Effector CD8-positive, alpha-beta T cell (primary cell): ENCODE measurements at places on chromosomes 7 and 10.

DNA sequence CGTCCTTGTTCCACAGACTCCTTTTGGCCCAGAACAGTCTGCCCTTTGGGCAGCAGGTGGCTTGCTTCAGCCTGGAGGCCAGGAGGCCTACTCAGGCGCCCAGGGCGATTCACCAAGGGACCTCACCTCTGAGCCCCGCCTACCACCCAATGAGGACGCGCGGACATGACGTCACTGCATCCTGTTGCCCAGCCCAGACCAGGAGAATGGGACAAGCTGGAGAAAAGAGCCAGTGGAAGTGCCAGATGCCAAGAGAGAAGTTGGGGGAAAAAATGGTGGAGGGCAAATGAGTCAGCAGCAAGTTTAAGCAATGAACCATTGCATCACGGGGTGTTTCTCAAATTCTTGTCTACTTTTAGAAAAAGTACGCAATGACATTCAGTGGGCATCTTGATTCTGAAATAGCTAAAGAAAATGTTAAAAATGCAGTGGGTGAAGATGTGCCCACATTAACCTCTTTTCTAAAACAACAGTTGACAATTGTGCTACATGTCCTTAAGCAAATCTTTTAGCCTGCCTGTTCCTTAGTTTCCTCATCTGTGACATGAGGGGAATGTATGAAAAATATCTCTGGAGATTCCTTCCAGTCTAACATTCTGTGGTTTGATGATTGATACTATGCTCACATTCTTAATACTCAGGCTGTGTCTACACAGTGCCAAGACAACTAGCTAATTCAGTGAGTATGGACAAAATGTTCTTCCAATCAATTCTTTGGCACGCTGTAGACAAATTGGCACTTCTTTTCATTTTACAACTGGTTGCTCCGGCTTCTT, 23.9 kb upstream of the LEP start:
- DNase-seq, result no peak

GRCh38 chr7:120703585-120704240, 154.2 kb downstream of the TSPAN12 start:
- DNase-seq, result no peak

DNA sequence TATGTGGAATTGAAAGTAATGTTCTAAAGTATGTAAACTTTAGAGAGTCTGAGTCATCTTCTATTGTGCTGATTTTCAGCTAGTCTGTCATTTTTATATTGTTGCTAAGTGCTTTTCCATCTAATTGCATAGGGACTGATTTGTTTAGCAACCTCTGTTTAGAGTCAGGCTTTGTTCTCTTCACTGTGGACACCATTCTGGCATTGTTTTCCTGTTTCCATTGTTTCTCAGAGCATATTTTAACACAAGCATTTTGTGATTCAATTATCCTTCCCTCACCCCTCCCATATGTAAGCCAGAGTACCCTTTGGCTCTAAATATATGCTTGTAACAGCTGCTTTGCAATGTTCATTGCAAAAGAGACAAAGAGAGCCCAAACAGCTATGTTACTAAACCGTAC, 748.4 kb upstream of the PHF14 start:
- DNase-seq, result no peak

DNA sequence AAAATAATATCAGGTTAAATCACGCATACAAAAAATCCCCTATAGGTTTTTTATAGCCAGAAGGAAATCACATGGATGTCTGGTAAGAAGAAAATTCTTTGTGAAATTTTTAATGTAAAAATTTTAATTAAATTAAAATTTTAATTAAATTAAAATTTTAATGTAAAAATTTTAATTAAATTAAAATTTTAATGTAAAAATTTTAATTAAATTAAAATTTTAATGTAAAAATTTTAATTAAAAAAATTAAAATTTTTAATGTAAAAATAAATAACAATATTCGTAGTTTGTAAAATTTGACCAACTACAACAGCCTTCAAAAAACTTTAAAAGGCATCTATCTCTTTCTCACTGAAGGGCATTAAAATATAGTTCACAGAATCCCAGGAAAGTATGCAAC, 61.5 kb downstream of the CTTNBP2 start:
- no peak for DNase-seq

DNA sequence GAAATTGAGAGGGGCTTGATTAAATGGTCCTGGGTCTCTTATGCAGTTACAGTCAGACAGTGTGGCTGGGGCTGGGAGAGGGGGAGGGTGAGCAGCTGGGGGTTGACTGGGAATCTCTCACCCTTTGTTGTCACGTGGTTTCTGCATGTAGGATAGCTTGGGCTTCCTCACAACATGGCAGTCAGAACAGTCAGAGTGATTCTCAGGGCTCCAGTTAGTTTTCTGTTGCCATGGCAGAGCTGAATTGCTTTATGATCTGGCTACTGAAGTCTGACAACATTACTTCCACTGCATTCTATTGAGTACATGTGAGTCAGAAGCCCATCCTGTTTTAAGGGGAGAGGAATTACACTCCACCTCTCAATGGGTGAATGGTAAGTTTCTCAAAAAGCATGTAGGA, 102.7 kb downstream of the WDR11 start:
- DNase-seq, result no peak

DNA sequence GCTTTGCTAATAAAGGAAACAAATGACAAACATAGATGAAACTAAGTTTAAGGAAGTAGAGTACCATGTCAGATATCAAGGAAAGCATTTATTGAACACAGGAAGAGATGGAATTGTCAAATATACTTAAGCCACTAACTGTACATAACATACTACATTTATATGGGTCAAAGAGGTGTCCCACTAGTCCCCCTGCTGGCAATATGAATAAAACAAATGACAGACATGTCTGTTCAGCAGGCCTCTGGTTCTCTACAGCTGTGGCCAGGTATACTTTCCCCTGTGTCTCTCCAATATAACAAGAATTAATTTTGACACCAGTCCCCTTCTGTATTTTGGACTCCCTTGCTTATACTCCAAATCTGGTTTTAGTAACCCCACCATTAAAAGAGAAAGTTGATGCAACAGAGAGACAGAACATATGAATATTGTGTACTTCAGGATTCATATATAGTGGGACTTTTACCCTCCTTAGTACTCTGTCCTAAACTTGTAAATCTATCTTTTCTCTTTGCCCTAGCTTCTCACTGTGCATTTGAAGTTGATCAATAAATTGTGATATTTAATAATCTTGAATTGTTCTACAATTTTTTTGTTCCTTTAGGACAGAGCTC, 42.9 kb downstream of the CD36 start:
- DNase-seq, result no peak

DNA sequence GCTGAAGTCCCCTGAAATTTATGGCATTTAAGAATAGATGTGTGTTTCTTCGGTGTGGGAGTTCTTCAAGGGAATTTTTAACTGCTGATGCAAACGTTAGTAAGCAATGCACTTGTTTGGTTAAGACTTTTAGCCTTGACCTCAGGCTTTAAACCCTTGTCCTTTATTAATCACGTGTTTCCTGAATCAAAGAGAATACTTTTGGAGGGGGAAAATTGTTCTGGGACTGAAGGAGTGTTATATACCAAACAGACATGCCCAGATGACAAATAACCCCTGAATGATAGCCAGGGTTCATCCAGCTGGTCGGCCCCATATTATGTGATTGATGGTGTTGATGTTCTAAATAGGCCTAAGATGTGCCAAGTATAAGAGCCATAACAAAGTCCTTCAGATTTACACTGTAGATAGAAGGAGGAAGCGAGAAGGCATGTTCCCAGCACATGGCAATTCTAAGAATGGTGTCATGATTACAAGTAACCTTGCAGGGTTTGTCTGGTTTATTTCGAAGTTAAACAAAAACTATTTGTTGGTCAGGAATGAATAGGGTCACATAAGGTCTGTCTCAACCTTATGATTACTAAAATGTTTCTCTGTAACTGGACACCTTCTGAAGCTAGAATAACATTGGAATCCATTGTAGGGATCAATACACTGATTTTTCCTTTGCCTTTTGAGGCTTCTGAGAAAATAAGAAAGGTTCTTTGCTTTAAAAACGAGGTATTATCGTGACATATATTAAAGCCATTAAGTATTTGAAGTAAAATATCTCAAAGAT, 124.2 kb upstream of the SEM1 start:
- no peak for DNase-seq

DNA sequence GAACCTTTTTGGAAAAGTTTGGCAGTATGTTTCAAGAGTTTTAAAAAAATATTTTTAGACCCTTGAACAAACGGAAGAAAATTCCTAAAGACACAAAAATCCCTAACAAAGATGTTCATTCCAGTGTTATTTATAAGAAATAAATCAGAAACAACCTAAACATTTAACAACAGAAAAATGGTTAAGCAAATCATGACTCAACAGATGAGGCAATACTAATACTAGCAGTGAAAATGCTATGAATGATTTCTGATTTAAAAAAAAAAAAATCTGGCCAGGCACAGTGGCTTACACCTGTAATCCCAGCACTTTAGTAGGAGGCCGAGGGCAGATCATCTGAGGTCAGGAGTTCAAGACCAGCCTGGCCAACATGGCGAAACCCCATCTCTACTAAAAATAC, 61.0 kb downstream of the ARHGAP12 start:
- DNase-seq, result no peak

DNA sequence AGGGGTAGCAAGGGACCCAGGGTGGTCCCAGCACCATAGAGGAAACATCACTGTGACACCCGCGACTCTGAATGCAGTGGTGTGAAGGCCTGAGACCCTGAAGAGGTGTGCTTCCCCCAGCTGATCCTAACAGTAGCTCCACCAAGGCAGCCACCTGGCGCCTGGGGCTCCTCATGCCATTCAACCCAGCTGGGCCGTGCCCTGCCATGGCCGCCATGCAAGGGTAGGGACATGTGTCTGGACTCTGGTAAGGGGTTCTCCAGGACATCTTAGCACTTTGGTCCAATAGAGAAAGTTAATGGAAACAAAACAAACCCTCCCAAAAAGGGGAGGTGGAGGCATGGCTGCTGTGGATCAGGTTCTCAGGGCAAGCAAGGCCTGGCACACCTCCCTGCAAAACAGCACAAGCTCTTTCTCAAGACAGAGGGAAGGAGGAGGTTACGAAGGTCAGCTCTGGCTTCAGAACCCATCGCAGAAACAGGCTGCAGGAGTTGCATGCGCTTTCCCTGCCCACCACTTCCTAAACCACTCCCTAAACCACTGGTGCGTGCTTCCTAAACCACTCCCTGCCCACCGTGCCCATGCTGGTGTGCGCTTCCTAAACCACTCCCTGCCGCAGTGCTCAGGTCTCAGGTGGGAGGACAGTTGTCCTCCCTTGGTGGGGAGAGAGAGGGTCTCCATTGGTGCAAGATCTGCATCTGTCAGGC, 108.7 kb downstream of the LARP4B start:
- no peak for DNase-seq

GRCh38 chr10:12902135-12902572, 99.4 kb downstream of the CCDC3 start:
- DNase-seq, result peak; percentile 18

GRCh38 chr10:113965077-113965476, 78.6 kb upstream of the ADRB1 start:
- no peak for DNase-seq

DNA sequence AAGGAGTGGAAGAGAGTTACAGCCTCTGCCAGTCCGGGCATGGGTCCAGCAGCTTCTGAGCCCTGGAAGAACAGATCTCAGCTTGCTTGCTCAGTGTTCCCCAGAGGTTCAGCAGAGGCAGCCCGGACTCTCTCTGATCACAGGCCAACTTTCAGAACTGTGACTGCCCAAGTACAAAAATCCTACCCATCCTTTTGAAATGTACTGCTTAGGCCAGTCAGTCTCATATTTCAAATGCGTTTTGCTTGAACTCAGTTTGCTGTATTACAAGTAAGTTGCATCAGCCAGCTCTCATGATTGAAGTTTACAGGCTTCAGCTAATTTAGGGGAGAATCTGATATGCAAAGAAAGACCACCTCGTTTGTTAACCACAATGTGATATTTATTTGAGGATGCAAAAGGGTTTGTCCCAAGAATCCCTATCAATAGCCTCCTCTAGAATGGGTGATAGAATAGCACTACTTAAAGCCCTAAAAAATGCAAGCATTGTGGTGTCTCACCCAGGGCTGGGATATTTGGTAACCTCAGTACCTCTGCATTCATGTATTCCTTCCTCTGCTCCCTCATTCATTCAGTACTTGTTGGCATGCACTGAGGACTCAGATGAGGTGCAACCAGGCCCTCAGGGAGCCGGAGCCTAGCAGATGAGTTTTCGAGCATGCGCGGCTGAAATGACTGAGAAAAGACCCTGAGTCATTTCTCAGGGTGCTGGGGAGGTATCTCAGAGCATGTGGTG, 7.0 kb downstream of the AIMP2 start:
- DNase-seq, result no peak

GRCh38 chr7:136637813-136638212, 230.6 kb upstream of the CHRM2 start:
- DNase-seq, result no peak

DNA sequence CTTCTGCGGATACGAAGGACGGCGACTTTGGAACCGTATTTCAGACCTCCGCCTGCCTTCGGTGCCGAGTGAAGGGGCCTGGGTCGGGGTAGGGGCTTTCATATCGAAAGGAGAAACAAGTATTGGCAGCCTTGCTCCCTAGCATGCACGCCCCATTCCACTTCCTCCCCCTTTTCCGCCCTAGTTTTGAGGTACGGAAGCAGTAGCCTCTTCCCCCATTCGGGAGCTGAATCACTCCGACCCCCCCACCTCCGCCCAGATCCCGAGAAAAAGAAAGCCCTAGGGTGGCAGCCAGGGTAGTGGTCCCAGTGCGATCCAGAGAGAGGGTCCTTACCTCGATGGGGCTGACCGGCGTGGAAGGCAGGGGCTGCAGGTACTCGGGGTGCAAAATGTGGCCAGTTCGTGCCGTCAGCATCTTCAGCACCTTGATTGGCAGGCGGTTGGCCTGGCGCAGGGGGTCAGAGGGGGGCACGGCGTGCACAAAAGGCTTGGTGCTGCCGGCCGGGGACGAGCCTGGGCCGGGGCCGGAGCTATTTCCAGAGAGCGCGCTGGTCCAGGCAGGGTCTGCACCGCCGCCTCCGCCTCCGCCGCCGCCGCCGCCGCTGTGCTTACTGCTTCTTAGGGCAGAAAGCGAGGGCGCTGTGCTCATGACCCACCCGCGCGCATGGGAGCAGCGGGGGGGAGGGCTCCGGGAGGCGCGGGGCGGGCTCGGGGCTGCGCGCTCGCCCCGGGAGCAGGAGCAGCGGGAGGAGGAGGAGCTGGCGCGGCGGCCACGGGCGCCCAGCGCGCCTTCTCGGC, 594 bp downstream of the ZNF503 start:
- no peak for DNase-seq

DNA sequence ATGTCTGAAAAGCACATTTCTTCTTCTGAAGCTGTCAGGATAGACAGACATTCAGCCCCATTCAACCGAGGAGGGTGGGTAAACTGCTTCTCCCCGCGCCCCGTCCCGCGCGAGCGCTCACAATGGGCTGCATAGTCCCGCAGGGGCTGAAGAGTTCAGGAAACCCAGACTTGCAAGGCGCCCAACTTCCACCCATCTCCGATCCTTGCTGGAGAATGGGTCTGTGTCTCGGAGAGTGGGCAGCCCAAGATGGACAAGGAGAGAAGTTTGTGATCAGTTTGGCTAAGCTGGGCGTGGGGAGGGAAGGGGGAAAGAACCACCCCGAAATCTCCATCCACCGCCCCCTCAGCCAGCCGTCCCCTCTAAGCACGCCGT, 686 bp downstream of the AASS start:
- no peak for DNase-seq
